ENCODE measurements at places on chromosomes 5 and 9.

GRCh38 chr5:3701694-3702093 is 106.1 kb downstream of the IRX1 start:
- no peak for DNase-seq

DNA sequence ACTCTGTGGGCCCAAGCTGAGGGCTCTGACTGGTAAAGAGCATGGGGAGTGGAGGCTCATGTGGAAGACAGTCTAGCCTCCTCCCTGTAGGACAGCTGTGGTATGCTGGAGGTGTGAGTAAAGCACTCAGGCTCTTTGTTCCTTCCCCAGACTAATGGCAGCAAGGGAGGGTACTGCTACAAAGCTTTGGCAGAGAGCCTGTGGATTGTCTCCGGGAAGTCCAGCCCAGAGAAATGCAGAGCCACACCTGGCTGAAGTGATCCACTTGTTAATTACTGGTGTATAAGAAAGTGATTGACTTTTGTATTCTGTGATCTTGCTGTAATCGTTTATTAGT is 161.7 kb downstream of the OXCT1 start:
- no peak for DNase-seq

DNA sequence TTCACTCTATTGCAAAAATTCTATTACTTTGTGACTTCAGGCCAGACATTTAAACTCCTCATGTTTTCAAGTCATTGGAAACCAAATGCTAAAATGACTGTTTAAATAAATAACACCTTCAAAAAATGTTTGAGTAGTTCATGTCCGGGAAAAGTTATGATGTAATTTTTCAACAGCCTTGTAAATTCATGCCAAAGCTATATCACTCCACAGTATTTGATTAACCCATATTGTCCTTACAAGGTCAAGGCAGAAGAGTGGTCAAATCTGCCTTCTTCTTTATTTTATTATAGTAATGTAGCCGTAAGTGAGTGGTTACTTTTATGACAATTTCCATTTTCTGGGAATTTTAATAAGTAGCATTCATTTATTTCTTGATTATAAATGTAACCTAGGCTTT is 72.8 kb downstream of the ADCY2 start:
- no peak for DNase-seq

GRCh38 chr9:127707766-127708165 is 978 bp downstream of the CFAP157 start:
- DNase-seq: no peak
